Activated CD8-positive, alpha-beta memory T cell treated with anti-CD3 and anti-CD28 coated beads for 48 hours (primary cell): ENCODE measurements at places on chromosomes 7 and 10.

DNA sequence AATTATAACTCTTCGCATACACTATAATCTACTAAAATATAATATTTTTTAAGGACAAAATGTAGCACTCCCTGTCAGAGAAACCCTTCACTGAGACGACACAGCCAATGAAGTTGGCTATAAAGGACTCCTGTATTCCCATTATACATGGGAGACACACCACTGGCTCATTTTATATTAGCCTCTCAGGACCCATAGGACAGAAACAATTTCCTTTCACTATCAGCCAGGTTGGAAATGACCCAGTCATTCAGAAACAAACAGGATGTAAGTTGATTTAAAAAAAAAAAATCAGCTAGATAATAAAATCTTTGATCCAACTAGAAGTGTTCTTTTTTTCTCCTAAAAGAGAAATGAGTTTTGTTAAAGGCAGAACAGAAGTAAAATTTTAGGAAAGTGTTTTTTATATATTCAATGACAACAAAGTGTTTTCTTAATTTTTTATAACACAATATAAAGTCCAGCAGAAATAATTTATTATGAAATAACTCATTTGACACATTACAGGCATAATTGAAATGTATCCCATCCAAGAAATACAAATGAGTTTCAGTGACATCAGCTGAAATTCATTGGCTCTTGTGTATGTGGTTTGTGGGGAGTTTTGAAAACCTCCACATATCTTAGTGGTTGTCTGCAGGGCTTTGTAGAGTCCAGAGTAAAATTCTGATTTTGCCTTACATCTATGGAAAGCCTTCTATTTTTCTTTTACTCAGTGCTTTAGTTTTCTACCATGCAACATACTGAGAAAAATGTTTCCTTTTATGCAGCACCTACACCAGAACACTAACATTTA, 64.1 kb downstream of the CTTNBP2 start:
- no peak for DNase-seq

DNA sequence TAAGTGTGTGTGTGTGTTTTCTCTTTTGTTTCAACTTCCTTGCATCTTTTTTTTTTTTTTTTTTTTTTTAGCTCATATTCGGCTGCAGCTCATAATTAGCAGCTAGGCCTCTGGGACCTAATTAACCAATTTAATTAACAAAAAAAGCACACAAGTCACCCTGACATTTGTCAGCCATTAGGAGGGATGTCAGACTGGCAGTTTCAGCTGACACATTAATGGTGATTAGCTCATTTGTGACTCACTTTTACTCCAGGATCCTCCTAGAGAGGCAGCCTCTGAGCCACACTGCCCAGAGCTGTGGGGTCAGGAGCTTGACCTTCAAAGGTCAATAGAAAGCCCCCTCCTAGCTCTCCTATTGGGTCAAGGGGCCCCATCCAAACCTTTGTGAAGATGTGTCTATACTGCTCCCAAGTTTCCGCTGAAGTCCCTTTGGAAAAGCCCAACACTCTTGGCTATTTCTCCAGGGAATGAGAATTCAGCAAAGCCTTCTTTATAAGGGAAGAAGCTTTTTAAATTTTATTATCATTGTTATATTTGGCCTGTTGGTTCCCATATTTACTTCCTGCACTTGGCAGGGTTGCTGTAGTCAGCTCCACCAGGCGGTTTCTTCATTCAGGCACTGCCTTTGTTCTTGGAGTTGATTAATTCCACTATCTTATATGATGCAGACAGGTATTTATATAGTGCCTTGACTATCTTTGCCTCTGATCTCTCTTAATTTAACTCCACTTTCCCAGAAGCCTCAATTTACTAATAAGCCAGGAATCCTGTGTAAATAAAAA, 109.5 kb upstream of the HABP2 start:
- DNase-seq: no peak

GRCh38 chr10:4396401-4397283, 429.4 kb upstream of the AKR1E2 start:
- no peak for DNase-seq

- no peak for DNase-seq
These were observed 24.2 kb downstream of the AFAP1L2 start for GRCh38 chr10:114380060-114380459.

DNA sequence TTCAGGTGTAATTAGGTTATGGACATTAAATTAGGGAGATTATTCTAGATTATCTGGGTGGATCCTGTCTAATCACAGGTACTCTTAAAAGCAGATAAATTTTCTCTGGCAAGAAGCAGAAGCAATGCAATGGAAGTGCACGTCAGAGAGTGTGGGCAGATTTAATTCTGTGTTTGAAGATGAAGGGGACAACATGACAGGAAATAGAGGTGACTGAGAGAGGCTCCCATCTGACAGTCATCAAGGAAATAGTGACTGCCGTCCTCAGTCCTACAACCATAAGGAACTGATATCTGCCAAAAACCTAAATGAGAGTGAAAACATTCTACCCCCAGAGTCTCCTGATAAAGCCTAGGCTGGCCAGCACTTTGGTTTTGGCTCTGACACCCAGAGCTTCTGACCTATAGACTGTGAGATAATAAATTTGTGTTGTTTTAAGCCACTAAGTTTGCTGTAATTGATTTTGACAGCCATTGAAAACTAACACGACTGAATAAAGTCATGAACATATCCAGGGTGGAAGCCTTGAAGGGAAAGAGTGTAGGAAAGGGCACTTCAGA, 30.5 kb upstream of the DDX50 start:
- no peak for DNase-seq

- DNase-seq: no peak
These were observed 2.4 kb upstream of the WDFY4 start for GRCh38 chr10:48682265-48682664.

- DNase-seq: no peak
These were observed 11.3 kb upstream of the SLC25A28 start for GRCh38 chr10:99631496-99631895.

DNA sequence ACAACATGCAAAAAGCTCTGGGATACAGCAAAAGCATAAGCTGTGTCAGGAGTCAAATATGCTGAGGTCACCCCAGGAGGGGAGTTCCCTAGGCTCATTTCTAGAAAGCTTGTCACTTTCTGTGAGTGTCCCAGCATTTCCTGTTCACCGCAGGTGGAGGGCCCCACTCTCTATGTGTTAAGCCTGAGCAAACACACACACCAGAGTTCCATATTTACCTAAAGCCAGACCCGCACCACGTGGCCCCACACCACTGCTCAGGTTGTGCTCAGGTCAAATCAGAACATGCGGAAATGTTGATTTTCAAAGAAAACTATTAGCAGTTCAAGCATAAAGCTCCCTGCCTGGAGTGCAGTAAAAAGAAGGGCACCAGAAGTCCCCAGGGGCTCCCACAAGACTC, 259.6 kb upstream of the PPP2R2D start:
- no peak for DNase-seq

DNA sequence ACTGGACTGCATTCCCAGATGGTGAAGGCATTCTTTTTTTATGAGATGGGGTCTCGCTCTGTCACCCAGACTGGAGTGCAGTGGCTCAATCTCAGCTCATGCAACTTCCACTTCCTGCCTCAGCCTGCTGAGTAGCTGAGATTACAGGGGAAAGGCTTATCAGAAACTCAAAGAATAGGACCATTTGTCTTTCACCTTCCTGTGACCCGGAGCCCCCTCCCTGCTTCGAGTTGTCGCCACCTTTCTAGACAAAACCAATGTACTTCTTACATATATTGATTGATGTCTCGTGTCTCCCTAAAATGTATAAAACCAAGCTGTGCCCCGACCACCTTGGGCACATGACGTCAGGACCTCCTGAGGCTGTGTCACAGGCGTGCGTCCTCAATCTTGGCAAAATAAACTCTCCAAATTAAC, 1.8 kb upstream of the METTL27 start:
- DNase-seq: no peak

GRCh38 chr7:47647181-47647917, 65.4 kb upstream of the TNS3 start:
- DNase-seq: no peak

DNA sequence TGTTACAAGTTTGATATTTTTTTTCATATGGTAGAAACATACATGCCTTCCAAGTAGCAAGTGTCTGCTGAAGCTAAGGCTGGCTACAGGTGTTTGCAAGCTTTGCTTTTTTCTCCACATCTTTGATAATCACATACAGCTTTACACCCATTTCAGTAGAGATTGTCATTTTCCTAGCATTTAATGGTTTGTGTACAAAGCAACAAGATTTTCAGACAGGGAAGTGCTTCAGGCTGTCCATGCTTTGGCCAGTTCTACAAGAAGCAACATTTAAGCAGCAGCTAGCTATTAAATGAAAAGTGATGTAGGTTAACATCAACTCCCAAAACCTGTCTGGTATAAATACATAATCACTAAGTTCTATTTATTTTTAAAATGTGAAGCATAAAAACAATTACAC, 2.3 kb downstream of the HDAC9 start:
- no peak for DNase-seq

- DNase-seq: no peak
These were observed 620.6 kb upstream of the ANKRD30A start for GRCh38 chr10:36504758-36505157.

- no peak for DNase-seq
These were observed 71.6 kb downstream of the NKX6-2 start for GRCh38 chr10:132714096-132714985.

DNA sequence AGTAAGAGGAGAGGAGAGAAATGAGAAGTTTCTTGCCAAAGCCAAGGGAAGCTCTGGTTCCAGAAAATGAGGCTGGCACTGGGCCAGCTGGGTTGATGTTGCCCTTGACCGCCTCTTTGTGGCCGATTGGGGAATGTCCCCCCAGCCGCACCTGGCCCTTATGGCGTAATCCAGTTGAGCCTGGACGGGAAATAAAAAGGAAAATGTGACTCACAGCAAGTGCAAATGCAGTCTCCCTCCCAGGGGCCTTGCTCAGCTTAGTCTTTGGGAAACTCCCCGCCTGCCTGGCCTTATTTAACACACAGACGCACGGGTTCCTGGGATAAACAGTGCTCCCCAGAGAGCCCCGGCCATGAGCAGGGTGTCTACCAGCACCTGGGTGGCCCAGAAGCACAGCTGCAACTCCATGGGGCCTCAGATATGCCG, 174.8 kb downstream of the KIAA1217 start:
- DNase-seq: no peak

DNA sequence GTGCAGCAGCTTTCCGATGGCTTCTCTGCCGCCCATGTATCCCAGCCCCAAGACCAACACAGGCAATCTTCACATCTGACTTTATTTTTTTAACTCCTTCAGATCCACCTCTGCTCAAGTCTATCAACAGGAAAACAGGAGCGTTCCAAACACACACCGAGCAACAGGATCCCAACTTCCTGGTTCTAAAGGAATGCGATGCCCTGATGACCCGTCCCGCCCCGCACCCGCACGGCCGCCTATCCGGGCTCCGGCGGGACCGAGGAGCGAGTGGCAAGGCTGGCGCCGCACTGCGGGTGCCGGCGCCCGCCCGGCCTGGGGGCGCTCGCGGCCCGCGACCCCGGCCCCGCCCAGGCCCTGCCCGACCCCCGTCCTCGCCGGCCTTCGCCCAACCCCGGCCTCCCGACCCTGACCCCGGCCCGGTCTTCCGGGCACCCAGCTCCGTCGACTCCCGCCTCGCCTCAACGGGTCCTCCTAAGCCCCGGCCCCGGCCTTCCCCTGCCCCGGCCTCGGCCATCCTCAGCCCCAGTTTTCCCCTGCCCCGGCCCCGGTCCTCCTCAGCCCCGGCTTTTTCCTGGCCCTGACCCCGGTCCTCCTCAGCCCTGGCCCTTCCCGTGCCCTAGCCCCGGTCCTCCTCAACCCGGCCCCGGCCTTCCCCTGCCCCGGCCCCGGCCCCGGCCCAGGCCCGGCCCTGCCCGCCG, 730 bp downstream of the LARP4B start:
- no peak for DNase-seq

GRCh38 chr10:35351021-35351420, 14.7 kb downstream of the CCNY start:
- DNase-seq: no peak

DNA sequence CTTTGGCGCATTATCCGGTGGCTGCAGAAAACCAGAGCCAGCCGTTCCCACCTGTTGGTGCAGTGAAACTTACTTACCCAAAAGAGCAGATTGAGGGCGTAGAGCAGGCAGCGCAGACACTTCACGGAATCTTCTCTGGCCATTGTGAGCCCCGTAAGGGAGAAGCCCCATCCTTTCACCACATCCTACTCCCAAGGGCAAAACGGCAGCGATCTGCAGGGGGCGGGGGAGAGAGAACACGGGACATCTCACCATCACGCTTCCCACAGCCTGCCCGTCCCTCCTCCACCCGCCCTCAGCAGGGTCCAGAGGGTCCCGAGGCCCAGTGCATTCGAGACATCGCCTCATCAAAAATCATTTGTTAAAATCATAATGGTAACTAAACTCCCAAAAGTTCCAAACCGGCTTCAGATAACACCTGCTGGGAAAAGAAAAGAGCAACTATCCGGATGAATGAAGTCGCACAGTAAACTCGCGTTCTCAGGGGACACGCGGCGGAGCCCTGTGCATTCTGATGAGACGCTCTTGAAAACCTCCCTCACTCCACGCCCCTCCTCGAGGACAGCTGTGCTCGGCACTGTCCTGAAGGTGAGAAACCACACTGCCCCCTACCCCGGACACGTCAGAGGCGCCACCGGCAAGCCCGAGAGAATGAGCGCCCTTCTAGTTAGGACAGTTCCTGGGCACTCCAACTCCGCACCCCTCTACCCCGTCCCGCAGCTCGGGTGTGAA, 1.2 kb downstream of the TSPAN12 start:
- DNase-seq: peak; percentile 1

- DNase-seq: no peak
These were observed 1.8 kb downstream of the CYP3A43 start for GRCh38 chr7:99829524-99830160.

- DNase-seq: no peak
These were observed 95.1 kb upstream of the DIP2C start for GRCh38 chr10:784403-785088.

DNA sequence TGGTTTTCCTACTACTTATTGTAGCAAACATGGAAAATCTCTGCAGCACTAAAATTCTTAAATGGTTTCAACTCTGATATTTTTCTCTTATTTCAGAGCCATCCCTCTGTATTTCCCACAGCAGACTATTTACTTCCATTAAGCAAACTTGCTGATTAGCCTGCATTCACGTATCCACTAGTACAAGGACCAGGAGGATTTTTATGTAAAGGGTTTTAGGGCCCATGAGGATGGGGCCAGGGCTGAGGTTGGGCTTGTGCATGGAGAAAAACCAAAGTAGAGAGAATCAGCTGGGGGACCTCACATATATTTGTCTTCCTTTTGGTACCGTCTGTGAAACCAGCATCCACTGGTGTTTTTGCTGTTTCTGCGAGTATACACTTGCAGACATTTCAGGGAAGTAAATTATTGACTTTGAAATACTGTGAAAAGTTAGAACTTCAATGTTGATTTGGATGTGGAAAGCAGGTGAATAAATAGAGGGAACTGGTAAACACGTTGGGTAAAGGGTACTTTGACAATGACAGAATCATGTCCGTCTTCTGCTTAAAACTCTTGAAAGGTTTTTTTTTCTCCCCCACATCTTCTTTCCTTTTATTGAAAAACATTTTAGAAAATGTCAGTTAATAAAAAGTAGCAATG, 44.3 kb downstream of the ERLIN1 start:
- no peak for DNase-seq
